T-helper 1 cell (primary cell): ENCODE measurements at places on chromosomes 2 and 18.

DNA sequence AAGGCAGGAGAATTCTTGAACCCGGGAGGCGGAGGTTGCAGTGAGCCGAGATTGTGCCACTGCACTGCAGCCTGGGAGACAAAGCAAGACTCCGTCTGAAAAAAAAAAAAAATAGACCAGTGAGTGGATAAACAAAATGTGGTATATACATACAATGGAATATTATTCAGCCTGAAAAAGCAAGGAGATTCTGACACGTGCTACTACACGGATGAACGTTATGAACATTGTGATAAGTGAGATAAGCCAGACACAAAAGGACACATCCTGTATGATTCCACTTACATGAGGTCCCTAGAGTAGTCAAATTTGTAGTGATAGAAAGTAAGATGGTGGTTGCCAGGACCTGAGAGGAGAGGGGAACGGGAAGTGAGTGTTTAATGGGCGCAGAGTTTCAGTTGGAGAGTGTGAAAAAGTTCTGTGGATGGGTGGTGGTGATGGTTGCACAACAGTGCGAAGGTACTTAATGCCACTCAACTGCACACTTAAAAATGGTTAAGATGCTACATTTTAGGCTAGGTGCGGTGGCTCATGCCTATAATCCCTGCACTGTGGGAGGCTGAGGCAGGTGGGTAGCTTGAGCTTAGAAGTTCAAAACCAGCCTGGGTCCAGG, 38.3 kb downstream of the NIFK start:
- DNase-seq, result no peak

- DNase-seq, result peak; percentile 71
These were observed 882 bp downstream of the ZBTB14 start for GRCh38 chr18:5294457-5295230.

GRCh38 chr2:152396763-152397162, 61.8 kb downstream of the FMNL2 start:
- no peak for DNase-seq

GRCh38 chr2:1538663-1539062, 125.4 kb downstream of the TPO start:
- DNase-seq, result no peak

- DNase-seq, result no peak
These were observed 17.0 kb upstream of the CIDEA start for GRCh38 chr18:12236934-12237832.

DNA sequence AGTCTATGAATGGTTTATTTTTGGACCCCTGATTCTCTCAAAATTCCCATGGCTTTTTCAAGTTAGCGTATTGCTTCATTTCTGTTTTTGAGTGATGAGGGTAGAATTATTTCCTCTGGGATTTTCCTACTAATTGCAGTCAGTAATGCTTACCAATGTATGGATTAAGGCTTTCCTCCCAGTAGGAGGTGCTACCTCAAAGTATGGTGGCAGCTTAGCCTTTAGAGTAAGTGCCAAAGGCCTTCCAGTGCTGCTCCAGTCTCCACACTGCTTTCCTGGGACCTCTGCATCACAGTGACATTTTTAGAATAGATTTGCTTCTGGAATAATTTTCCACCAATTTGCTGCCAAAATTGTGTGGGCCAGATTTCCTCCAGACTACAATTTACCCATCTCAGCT, 16.2 kb upstream of the SSB start:
- no peak for DNase-seq

- peak; percentile 63 for DNase-seq
These were observed 81.9 kb upstream of the ZNF397 start for GRCh38 chr18:35158728-35159450.

DNA sequence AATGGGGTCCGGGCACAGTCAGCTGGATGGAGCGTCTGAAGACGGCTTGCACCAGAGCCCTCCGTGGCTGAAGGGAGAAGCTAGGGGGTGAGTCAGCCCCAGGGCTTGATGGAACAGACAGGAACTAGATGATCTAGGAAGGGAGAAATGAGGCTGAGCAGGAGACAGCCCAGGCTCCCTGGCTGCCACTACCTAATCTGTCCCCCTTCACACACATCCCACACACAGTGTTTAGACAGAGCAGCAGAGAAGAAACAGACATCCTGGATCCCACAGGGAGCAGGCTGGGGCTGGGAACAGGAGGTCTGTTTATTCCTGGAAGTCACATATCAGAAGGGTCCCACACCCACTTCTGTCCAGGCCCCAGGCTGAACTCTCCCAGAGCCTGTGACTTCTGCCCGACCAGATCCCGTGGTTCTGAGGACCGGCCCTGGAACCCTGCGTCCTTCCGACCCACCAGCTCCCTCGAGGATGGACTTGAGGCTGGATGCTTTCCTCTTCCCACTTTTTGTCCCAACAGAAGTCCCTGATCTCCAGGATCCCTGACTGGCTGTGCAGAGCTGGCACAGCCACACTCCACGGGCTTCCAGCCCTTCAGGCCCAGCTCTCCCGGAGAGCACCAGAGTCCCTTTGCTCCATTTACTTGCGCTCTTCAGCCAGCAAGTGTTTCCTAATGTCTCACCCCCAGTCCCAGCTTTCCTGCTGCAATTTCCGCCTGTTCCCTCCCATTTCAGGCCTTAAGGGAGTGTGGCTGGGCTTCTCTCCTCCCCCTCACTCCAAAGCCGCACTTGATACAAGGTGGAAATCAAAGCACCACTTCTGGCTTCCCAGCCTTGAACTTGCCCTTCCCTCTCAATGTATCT, 1.5 kb upstream of the GPBAR1 start:
- no peak for DNase-seq

DNA sequence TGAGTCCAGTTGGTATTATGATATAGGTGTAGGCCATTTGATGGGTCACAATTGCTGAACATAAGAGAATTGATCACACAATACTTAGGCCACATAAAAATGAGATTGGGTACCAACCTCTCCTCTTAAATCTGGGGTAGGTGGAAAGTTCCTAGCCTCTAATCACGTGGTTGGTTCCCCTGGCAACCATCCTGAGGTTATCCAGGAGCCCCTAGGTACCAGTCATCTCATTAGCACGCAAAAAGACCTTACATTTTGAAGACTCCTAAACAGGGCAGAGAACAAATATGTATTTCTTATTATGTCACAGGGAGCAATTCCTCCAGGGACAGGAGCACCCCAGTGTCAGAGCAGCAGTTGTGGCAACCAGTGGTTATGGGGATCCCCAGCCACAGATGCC, 12.7 kb upstream of the SELENOI start:
- no peak for DNase-seq

DNA sequence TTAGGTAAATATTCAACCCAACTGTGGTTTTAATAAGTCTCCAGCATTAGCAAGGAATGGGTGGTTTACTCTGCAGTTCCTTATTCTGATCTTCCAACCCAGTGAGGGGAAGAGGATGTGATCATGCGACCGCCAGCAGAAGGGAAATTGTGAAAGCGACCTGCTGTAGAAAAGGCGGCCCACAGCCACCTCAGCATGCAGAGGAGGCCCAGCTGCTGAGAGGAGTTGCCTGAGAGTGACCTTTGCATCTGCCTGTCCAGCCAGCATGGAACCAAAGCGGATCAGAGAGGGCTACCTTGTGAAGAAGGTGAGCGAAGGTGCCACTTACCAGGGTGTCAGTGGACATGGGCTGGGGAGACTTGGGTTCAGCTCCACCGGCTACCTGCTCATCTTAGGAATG, at the start of gene PLEK:
Gene PLEK (plus strand): TSS at position 196 of the 400 bp plus-strand sequence. CDS start 70 bp downstream, at position 266.
- no peak for DNase-seq

DNA sequence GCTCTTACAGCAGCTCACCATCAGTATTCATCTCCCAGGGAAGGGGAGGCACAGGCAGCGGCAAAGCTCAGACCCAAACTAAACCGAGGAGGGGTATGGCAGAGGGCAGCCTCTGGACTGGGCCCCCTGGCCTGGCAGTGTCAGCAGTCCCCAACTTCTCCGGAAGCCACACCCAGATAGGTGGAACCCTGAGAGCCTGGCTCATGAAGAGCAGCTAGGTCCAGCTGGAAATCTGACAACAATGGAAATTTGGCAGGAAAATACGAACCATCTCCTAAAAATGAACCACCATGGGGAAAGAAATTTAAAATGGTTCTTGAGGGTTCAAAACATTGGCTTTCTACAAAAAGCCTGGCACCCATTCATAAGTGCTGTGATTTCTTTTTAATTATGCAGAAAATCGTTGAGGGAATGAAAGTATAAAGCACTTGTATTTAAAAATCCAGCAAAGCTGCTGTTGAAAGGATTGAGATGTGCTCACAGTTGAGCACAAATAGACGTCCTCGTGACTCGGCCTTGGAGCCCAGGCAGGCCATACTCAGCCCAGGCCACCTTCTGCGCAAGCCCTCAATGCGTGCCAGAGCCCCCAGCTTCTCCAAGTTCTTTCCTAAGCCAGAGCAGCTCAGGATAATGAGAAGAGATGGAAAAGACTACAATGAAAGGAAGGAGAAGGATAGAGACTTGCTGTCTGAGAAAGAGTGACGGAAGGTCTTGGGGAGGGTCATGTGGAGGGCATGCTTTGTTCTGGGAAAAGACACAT, 93.0 kb downstream of the COL6A3 start:
- no peak for DNase-seq

DNA sequence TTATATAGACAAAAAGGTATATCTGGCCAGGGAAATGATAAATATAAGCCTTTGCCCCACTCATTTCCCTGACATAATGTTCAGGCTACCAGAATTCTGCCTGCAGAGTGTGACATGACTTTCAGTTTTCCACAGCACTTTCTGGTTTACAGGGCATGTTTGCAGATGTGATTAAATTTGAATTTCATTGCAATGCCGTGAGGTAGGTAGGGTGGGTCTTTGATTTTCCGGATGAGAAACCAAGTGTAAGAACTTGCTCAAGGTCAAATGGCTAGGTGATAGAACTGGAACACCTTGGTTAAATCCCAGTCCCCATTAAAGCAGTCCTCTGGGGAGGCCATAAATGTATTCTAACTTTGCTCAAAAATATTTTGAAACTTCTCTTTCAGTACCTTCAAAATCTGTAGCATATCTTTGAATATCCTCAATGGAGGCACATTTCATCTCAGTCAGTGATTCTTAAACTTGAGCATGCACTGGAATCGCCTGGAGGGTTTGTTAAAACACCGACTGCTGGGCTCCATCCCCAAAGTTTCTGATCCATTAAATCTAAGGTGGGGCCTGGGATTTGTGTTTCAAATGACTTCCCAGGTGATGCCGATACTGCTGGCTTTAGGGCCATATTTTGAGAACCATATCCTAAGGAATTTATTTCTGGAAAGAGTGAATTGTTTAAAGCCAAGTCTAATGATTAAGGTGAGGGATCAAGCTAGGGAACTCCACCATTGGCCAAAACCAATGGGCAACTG, 35.0 kb downstream of the MRPL33 start:
- DNase-seq, result no peak

- DNase-seq, result no peak
These were observed 85.2 kb upstream of the ITGA4 start for GRCh38 chr2:181371782-181372645.

- DNase-seq, result no peak
These were observed 10.0 kb downstream of the EPG5 start for GRCh38 chr18:45957100-45957499.

- no peak for DNase-seq
These were observed 53.2 kb downstream of the DIS3L2 start for GRCh38 chr2:232014681-232015080.
